Activated T-cell treated with anti-CD3 and anti-CD28 coated beads, Interleukin-2, amount 50 U/mL, for 1 hour (primary cell): ENCODE measurements at places on chromosomes 2 and 18.

DNA sequence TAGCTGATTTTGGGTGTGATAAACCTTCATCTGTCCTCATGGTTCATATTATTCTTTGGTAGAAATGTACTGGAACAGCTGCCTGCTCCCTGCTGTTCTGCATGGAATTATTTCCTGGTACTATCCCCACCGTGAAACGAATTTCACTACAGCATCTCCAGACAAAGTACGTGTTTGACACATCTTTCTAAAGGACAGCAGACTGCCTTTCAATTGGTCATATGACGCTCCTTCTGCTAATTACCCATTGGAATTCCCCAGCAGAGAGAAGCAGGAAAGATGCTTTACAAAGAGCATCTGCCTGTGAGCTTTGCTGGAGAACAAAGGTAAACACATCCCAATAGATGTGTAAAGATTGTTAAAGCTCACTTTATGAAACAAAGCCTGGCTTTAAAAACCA lies 4.4 kb upstream of the RFX8 start:
- DNase-seq = no peak

- DNase-seq = no peak
Observed at GRCh38 chr2:223585666-223586065, 16.5 kb downstream of the SCG2 start.

DNA sequence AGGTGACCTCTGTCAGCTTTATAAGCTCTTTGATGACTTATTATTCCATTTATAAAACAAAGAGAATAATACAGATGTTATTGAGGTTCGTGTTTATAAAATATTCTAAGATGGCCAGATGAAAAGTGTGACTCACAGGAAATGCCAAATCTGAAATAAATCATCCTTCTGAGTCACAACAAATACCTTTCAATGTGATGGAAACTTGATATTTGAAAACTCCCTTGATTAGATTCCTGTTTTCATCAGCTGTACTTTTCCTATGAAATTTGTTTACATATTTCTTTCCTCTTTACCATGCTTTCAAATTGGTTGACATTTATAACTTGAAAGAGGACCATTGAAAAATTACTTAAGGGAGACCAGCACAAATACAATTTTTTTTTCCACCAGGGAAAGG lies 30.6 kb upstream of the PPP1R1C start:
- DNase-seq = no peak

- DNase-seq = no peak
Observed at GRCh38 chr2:46015671-46016070, 281.5 kb upstream of the EPAS1 start.

GRCh38 chr2:231110551-231110950 lies 14.3 kb downstream of the HTR2B start:
- DNase-seq = no peak

DNA sequence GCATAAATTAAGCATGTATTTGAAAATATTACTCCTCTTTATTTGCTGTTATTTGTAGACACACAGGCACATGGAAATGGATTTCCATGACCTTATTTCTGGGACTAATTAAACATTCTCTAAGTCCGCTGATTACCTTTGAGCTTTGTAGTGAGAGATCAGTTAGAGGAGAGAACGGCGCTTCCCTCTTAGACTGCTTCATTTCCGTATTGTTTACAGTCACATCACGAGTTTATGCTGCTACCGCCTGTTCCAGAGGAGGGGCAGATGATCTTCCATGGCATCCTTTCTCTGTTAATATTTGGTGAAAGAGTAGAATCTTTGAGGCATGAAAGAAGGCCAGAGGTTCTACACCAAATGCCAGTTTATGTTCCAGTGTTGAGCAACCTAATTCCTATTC lies 404.4 kb downstream of the TRIB2 start:
- DNase-seq = no peak

DNA sequence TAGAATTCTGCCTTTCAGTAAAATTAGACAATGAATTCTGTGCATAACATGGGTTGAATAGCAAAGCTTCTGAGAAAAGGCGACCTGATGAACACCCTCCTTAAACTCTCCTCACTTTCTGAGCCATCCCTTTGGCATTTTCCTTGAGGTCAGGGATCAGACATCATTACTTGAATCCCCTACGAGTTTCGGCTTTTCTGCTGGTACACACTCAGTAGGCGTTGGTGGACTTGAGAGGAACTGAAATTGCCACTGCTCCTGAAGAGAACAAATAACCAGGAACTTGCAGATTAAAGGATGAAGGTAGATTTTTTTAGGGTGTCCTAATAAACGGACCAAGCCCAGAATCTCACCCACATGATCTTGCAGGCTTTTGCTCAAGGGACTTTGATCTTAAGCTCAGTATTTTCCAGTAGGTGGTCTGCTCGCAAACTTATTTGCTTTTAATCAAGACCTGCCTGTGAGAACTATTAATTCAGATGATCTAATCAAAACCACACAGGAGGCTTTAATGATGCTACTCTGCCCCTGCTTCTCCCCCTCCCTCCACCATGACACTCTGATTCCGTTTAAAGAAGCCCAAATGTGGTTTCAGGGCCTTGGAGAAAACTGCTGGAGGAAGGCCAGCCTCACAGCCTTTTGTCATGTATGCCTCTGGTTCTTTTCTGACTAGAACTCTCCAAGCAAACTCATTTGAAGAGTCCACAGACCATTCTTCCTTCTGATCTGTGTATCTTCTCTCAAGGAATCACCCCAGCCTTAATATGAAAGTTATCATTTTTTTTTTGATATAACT lies 124.9 kb downstream of the PRKCE start:
- no peak for DNase-seq

- DNase-seq = no peak
Observed at GRCh38 chr2:176325732-176326131, 56.5 kb downstream of the MTX2 start.

- DNase-seq = peak; percentile 13
Observed at GRCh38 chr18:13452388-13452811, 233.8 kb downstream of the LDLRAD4 start.

GRCh38 chr2:112085375-112085730 lies 30.3 kb downstream of the TMEM87B start:
- no peak for DNase-seq

DNA sequence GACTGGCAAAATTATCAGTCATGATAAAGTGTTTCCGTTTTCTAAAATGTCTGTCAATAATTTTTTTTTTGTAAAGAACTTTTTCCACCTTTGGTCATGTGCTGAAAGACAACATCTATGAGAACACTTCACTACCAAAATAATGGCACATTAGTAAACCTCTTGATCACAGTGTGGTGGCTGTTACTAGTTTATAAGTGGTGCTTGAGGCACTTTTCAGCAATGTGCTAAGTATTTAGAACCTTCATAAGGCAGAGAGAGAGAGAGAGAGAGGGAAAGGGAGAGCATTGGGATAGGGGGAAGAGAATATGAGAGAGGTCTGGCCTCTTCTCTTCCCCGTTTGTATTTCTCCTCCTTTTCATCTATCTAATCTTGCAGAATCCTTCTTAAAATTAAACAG lies 1.1 kb upstream of the NYAP2 start:
- DNase-seq = no peak

- DNase-seq = no peak
Observed at GRCh38 chr2:239236043-239236807, 164.6 kb downstream of the HDAC4 start.

- DNase-seq = no peak
Observed at GRCh38 chr18:78245451-78245850, 734.2 kb upstream of the SALL3 start.

DNA sequence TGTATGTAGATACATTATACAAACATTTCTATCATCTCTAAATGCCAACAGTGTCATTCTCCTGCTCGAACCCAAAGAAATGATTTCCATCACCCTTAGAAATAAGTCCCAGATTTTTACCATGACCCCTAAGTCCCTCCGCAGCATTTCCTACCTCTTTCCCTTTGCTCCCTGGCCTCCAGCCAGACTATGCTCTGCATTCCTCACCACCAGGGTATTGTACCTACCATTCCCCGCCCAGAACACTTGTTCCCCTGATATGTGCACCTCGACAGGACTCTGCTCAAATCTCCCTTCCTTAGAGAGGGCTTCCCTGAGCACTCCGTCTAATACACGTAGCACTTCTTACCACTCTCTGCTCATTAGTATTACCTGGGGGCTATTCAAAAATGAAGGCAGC lies 630.2 kb downstream of the ARHGAP15 start:
- no peak for DNase-seq

GRCh38 chr2:161965994-161966393 lies 108.0 kb downstream of the DPP4 start:
- no peak for DNase-seq

- DNase-seq = no peak
Observed at GRCh38 chr2:143345887-143346787, 216.9 kb downstream of the ARHGAP15 start.

GRCh38 chr2:225584796-225585195 lies 185.3 kb downstream of the NYAP2 start:
- no peak for DNase-seq

DNA sequence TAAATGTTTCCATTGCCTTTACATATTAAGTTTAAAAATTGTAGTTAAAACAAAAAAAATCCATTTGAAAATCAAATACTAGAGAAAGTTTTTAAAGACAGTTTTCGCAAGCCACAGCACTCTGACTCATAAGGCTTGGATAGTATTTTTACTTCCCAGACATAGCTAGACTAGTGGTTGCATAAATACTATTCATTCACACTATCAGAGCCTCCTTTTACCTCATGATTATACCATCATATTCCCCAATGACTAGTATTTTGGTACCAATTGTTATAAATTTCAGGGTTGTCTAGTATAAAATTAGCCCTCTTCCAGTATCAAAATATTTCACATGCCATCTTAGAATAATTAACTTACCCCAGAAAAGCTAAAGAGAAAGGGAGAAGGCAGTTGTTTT lies 393.5 kb downstream of the ERBB4 start:
- DNase-seq = no peak

DNA sequence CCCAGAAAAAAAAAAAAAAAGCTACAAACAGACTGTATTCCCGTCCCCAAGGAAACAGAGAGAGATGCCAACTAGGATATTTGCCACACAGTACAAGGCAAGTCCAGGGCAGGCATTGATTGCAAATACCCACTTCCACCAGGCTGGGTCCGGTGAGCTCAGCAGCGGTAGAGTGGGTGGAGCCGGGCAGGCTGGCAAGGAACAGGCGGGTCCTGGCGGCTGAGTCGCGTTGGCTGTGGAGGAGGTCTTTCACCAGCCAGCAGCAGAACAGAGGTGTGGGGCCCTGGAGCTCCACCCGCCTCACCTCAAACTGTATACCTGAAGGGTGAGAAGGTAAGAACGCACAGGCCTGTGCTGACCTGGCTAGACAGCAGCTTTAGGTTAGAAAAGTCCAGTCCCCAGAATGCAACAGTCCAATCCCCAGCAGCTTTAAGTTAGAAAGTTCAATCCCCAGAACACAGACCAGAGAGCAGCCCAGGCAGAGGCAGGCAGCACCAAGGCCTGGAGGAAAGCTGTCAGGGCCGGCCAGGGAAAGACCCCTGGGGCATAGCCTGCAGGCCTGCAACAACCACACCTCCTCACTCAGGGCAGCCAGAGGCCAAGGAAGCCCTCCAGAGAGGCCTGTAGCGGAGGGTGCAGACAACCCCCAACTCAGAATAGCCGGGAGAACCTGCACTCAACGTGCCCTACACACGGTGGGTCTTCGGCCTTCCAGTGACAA lies 21.9 kb upstream of the MTERF4 start:
- DNase-seq = peak; percentile 46

DNA sequence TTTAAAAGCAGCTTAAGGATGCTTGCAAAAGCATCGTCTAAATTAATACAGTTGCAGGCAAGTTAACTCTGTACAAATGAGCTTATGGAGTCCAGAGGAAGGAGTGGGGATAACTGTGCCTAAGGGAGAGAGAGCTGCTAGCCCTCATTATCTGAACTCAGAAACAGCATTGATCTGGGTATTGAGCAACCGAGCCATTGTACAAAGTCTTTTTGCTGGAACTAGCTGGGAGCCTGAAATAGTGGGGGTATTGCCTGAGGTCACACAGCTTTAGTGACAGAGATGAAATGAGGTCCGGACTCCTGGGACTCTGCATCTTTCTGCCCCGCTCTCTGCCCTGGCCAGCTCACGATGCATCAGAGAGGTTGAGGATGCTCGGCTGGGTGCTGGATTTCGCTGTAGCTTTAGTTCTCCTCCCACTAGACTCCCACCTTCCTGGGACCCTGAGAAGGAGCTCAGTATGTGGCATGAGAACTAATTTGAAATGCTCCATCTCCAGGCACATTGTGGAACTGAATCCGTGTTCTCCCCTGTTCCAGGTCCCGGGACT lies 67.5 kb upstream of the ATG16L1 start:
- no peak for DNase-seq

DNA sequence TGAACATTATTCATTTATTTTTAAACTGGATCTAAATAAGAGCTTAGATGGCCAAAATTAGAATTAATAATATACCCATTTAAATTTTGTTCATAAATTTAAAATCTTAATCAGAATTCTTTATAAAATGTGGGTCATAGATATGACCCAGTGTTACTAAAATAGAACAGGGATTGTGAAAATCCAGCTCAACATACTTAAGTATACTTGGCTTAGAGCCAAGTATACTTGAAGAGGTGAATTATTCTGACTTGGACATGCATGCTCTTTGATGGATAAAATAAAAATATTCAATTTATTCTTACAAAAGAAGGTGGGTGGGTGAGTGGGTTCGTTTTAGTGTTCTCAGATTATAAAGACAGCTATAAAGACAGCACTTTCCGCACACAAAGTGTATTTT lies 70.7 kb downstream of the SPOPL start:
- DNase-seq = no peak

DNA sequence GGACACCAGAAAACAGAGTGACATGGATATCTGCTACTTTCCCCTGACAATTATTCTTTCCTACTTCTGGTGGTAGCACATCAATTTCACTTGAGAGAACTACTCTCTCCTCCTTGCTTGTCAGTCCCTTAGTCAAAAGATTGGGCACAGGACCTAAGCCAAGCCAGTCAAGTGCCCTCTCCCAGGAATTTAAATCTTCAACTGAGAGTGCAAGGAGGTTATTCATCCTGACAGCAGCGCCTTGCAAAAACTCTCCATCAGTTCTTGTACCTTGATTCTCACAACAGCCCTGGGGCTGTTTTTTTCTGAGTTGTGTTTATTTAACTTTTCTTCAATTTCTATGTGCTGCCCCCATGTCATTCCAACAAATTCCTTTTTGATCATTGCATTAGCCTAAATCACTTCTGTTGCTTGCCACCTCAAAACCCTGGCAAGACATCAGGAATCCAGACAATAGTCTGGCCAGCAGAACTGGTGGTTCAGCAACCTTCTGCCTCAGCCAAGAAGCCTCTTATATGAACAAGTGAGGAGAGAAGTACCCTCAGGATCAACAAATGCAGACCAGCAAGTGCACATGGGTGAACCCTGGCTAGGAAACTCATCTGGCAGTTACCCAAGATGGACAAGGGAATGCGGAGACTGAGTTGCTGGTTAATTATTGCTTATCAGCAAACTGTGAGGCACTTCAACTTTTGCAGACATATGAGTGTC lies 19.4 kb downstream of the COL4A3 start:
- no peak for DNase-seq

- DNase-seq = no peak
Observed at GRCh38 chr2:8676191-8676920, 5.5 kb upstream of the ID2 start.
